ENCODE measurements at places on chromosomes 7 and 10. TPM values are rescaled to one million over a fixed set of nuclear protein-coding genes. Genes with fewer than 3 reads are reported as not detected.

DNA sequence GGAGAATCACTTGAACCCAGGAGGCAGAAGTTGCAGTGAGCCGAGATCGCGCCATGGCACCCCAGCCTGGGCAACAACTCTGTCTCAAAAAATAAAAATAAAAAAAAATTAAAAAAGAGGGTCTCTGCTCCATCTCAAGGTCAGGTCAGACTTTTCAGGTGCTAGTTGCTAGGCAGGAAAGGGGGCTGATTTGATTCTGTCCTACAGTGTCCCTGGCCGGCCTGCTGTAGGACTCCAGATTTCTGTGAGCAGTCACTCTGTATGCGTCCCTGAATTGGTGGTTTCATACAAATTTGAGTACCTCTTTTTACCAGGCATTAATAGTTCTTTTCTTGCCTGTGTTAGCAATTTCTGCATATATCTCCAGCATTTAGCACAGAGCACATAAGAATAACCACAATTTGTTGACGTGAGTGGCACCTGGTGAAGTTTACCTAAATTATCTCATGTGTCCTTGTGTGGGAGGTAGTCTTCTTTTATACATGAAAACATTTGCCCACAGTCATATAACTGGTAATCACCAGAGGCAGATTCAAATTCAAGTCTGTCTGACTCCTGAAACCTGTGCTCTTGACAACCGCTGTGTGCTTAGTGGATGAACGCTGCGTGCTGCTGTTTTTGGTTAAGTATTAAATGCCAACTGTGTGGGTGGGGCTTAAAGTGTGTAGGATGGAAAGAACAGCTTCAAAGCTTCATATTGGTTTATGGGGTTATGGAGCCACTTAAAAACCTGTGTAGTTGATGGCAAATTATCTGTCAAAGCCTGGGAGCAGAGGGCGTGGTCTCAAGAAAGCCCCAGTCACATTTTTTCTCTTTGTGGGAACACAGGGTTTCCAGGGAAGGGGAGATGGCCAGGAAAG is 3.2 kb upstream of the ZNF775 start:
- peaks cover 39% of the 10 kb centered on the region for H3K36me3 ChIP-seq
- peaks cover 47% of the 10 kb centered on the region for H3K4me1 ChIP-seq
- peak overlapping the region; percentile 90 for H3K27ac ChIP-seq
- no peak for DNase-seq

The BICC1 gene
- 0.11 TPM for total RNA-seq

The ZMIZ2 gene
- 105 TPM for total RNA-seq

GRCh38 chr10:14253079-14253478 is 77.6 kb downstream of the FRMD4A start:
- H3K36me3 ChIP-seq = no peaks in the 10 kb centered on the region
- no peaks in the 10 kb centered on the region for H3K4me1 ChIP-seq
- H3K4me3 ChIP-seq = no peak overlapping the region
- H3K27ac ChIP-seq = no peak overlapping the region
- peaks cover 8% of the 10 kb centered on the region for H3K27me3 ChIP-seq

DNA sequence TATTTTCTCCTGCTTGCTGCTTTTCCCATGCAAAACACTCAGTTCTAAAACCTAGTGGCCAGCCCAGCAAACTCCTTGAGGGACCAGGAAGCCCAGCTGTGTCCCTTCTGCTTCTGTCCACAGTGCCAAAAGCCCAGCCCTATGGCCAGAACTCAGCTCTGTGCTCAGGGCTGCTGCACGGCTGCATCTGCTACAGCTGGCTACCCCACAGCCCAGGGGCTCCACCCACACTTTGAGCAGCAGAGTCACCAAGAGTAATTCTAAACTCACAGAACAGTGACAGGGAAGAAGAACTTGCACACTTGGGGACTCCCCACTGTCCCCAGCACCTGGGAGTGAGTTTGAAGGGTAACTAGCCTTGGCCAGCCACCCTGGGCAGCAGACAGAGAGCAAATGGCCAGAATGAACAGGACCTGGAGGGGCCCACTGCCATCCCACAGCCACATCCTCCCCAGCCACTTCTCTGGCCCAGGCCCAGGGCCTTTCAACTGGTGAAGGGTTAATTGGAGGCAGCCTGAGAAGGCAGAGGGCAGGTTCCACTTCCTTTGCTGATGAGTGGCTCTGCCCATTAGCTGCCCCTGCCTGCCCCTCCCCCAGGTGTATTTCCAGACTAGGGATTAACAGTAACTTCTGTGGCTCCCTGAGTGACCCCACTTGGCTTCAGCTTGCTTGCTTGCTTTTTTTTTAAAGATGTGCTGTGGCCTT is 28.1 kb upstream of the TRIM8 start:
- DNase-seq = no peak
- H3K27ac ChIP-seq = peak overlapping the region; percentile 4
- H3K36me3 ChIP-seq = peaks cover 9% of the 10 kb centered on the region
- peaks cover 7% of the 10 kb centered on the region for H3K4me1 ChIP-seq
- no peak overlapping the region for H3K4me3 ChIP-seq

GRCh38 chr7:100483090-100483721 is 521 bp upstream of the NYAP1 start:
- H3K4me3 ChIP-seq = peak overlapping the region; percentile 90
- peak; percentile 71 for DNase-seq
- peaks cover 8% of the 10 kb centered on the region for H3K4me1 ChIP-seq
- peaks cover 2% of the 10 kb centered on the region for H3K27me3 ChIP-seq
- peaks cover 2% of the 10 kb centered on the region for H3K36me3 ChIP-seq

DNA sequence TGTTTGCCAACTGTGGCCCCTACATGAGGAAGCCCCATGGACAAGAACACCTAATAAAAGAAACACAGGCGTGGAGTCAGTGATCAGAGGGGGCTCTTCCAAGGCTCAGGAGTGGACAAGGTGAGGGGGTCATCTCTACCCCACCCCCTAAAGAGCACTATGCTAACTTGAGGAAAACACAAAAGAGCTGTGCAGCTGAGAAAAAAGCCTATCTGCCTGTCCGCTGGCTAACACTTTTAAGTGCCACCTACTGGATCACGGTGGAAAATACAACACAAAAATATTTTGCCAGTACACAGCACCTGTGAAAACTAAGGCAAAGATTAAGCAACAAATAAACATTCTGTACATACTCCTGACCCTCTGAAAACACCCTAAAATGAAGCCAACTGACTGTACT is 53.1 kb upstream of the COBL start:
- H3K36me3 ChIP-seq = no peaks in the 10 kb centered on the region
- H3K27me3 ChIP-seq = no peaks in the 10 kb centered on the region
- no peaks in the 10 kb centered on the region for H3K4me1 ChIP-seq
- no peak overlapping the region for H3K27ac ChIP-seq
- no peak for DNase-seq
- no peak overlapping the region for H3K4me3 ChIP-seq

DNA sequence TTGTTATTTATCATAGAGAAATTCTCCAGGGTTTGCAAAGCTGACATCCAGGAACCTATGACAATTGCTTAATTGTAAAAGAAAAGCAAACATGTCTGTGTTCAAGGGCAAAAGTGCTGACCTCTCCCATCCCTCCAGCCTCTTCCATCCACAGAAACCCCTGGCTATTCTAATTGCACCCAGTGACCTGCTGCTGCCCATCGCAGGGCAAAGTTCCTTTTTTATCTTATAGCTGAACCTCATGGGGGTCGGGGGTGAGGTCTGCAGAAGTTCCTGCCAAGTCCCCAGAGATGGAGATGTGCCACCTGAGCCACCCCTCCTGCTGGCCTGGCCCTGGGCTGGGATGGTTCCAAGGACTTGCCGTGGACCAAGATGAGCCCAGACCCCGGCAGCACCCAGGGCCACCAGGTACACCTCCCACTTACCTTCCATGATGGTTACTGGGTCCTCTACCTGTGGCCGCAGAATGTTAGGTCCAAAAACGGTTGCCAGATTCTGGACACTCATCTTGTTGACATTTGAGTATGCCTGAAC is 146.5 kb downstream of the MAPK8 start:
- H3K36me3 ChIP-seq = no peaks in the 10 kb centered on the region
- H3K4me1 ChIP-seq = no peaks in the 10 kb centered on the region
- no peak overlapping the region for H3K4me3 ChIP-seq
- peak; percentile 2 for DNase-seq

Measured in activated T-helper 2 cell treated with anti-CD3 and anti-CD28 coated beads, Interferon-gamma antibody, Interleukin-2, Interleukin-4, amounts not matched to agents 10 μg/mL and 5 μg/mL and 100 μg/mL, durations not matched to agents 14 hours and 24 hours and 36 hours (primary cell).